ENCODE measurements at places on chromosomes 11 and 22.

- no peak for DNase-seq
Measured at GRCh38 chr11:28504555-28505110, 396.4 kb downstream of the METTL15 start.

- peak; percentile 43 for DNase-seq
Measured at GRCh38 chr11:37657645-37658044, 1059.6 kb upstream of the RAG2 start.

GRCh38 chr11:113874581-113875233 lies 665 bp downstream of the USP28 start:
- DNase-seq = no peak

GRCh38 chr22:23127055-23127756 lies 14.6 kb downstream of the RSPH14 start:
- DNase-seq = no peak

DNA sequence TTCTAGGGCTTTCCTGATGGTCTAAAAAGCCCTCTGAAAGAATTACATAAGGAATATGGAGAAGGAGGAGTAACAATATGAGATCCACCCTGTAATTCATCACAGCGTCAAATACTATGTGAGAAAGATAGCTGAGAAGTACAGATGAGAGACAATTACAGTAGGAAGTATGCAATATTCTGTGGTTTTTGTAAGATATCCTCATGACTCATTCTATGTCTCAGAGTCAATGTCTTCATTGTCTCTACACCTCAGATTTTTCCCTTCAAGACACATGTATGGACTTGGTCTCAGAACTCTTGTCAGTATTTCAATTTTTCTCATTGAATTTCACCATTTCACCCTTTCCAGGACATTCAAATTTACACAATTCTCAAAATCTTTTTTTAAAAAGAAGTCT lies 343.3 kb upstream of the CTSC start:
- no peak for DNase-seq

DNA sequence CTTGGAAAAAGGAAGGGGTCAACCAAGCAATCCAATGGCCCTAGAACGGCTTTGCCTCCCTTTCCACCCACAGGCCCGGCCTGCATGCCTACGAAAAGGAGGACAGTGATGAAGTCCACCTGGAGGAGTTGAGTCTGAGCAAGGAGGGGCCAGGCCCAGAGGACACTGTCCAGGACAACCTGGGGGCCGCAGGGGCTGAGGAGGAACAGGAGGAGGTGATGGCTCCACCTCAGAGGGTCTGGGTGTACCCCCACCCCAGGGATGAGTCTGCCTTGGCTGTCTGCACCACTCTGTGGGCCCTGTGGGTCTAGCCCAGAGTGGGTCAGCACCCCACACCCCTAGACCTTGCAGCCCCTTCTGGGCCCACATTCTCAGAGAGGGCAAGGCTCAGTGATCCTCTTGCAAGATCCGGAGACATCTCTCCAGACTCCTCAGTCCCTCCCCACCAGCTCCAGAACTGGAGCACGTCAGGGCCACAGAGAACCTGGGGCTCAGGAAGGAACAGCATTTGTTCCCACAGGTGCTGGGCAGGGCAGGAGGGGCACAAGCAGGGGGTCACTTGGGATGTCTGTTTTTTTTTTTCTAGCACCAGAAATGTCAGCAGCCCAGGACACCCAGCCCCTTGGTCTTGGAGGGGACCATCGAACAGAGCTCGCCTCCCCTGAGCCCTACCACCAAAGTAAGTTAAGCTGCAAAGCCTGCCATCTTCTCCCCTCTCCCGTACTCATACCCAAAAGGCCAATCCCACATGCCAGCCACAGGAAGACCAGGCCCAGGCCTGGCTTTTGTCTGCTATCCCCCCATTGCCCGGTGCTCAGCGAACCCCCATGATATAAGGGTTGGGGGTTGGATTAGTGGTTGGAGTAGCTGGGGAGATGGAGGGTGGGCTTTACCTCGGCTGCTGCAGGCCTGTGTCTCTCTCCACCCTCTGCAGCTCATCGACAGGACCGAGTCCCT lies 8.1 kb downstream of the PRR33 start:
- DNase-seq = no peak

Data from H4 (cell line).